ENCODE measurements at places on chromosomes 7 and 10. TPM values are rescaled to one million over a fixed set of nuclear protein-coding genes. Genes with fewer than 3 reads are reported as not detected.

- DNase-seq, result no peak
Measured at GRCh38 chr7:155342313-155342712, 44.6 kb downstream of the INSIG1 start.

- DNase-seq, result no peak
Measured at GRCh38 chr7:88664630-88665233, 94.8 kb upstream of the ZNF804B start.

Gene GJC3
- total RNA-seq, result not detected

Gene TBATA
- total RNA-seq, result not detected

Gene OR2A12
- not detected for total RNA-seq

Gene MRLN
- total RNA-seq, result not detected

Measured in HFFc6 (cell line).